ENCODE measurements at places on chromosomes 3 and 15.

GRCh38 chr3:161879470-161879869 lies 382.9 kb downstream of the OTOL1 start:
- DNase-seq: peak; percentile 29

DNA sequence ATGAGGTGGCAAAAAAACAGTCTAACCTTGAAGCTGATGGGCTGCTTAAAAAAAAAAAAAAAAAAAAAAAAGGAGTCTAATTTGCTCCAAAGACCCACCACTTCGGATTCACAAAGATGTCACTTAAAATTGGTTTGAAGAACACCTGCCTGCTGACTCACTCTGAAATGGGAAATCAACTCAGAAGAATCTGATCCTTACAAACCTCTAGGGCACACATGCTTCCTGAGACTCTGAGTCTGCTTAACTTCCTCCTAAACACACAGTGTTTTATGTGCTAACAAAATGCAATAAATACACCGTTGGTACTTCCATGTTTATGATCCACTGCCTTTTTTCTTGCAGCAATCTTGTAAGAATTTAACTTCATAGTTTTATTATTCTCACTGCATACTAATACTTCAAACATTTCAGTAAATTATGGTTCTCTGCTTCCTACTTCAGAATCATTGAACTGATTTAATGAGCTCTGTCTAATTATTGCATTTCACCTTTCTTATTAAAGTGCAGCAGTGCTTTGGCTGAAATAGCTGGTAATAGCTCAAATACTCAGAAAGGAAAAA lies 73.0 kb upstream of the FRMD4B start:
- no peak for DNase-seq

DNA sequence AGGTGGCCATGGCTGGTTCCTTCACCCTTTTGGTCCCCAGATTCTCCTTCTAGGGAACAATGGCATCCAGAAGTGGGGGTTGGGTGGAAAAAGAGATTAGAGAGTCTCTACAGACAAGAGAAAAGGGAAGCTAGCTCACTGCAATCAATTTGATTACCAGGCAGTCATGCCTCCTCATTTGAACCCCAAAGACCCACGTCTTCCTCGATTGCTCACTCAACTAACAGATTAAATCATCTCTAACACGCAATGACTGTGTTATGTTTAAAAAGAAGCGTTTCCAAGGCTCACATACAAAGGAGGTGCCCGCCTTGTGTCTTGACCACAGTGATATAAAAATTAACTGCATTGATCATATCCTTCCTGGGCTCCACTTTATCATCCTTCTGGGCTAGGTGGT lies 57.6 kb downstream of the BHLHE40 start:
- DNase-seq: no peak

DNA sequence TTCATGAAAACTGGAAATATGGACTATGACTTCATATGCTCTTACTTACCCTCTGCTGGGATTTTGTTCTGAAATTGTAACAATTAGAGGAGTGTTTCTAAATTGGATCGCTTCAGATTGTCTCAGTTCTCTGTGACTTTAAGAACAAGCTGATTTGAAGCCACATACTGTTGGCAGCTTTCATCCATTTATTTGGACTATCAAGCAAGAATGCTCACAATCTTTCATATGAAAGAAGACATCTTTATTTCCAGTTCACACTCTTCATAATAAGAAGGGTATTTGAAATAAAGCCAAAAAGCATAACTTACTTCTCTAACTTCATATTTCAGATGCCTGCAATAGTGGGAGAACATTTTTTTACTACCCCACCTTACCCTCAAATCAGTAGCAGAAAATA lies 491.6 kb upstream of the TPRG1 start:
- DNase-seq: peak; percentile 70

- no peak for DNase-seq
Observed at GRCh38 chr3:164397462-164397861, 680.8 kb downstream of the SI start.

GRCh38 chr3:174318181-174318580 lies 541.0 kb upstream of the NAALADL2 start:
- peak; percentile 27 for DNase-seq

Data from fibroblast of skin of right biceps (primary cell).